ENCODE measurements at places on chromosomes 11 and 22. TPM values are rescaled to one million over a fixed set of nuclear protein-coding genes. Genes with fewer than 3 reads are reported as not detected.

The ASCL2 gene
- total RNA-seq: 3.3 TPM

The TYR gene
- not detected for total RNA-seq

The DAGLA gene
- total RNA-seq: 2.4 TPM

The OR51B5 gene
- 1.0 TPM for total RNA-seq

The WBP2NL gene
- 2.0 TPM for total RNA-seq

The CABP7 gene
- not detected for total RNA-seq

Data from breast epithelium (tissue), 4 donors.